D341Med (cell line): ENCODE measurements at places on chromosomes 12 and 14.

DNA sequence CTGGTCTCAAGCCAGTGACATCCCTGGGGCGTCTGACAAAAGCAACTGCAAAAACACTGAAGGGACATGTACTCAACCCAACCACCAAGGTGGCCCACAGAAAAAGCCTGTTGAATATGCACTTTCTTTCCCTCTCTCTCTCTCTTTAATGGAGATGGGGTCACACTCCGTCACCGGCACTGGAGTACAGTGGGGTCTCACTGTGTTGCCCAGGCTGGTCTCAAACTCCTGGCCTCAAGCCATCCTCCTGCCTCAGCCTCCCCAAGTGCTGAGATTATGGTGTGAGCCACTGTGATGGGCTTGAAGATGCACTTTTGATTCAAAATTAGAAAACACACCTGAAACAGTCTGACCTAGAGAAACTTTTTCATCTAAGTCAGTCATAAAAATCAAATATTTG lies 7.2 kb upstream of the CD27 start:
- DNase-seq: no peak

DNA sequence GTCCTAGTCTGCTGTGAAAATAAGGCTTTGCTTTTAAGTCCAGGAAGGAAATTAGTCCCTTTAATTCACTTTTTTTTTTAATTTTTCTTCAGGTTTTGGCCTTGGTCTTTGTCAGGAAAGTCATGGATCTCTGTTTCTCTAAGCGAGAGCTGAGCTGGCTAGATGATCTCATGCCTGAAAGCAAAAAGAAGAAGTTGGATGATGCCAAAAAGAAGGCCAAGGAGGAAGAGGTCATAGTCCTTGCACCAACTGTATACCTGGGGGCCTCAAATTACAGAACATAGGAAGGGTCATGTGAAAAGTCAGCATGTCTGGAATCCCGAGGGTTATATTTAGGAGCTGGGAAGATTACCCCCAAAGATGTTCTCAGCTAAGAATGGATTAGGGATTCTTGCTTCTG lies 72.3 kb downstream of the SLC4A8 start:
- DNase-seq: no peak

GRCh38 chr12:32559434-32559833 lies 119.7 kb upstream of the DNM1L start:
- no peak for DNase-seq

DNA sequence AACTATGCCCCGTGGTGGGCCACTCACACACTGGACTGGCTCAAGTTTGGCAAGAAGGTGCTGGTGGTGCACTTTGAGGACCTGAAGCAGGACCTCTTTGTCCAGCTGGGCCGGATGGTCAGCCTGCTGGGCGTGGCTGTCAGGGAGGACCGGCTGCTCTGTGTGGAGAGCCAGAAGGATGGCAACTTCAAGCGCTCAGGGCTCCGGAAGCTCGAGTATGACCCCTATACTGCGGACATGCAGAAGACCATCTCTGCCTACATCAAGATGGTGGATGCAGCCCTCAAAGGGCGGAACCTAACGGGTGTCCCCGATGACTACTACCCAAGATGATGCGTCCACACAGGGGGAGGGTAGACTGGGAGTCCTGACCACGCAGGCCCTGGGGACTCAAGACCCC lies 91.1 kb downstream of the CMKLR1 start:
- DNase-seq: no peak

DNA sequence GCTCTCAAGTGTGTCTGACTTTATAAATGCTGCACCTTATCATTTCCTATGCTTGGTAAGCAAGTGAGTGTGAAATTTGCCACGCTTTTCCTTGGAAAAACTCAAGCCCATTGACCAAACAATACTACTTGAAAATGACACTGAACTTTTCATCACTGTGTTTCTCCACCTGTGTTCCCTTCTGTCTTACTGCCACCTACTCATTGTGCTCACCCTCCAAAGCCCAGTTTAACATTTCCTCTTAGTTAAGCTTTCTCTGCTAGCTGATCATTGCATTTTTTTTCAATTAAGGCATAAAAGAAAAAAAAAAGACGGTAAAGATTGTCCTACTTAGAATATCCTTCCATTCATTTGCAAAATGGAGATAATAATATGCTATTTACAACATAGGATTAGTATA lies 445.7 kb downstream of the DPF3 start:
- no peak for DNase-seq

GRCh38 chr12:62270872-62271271 lies 10.7 kb downstream of the USP15 start:
- no peak for DNase-seq

DNA sequence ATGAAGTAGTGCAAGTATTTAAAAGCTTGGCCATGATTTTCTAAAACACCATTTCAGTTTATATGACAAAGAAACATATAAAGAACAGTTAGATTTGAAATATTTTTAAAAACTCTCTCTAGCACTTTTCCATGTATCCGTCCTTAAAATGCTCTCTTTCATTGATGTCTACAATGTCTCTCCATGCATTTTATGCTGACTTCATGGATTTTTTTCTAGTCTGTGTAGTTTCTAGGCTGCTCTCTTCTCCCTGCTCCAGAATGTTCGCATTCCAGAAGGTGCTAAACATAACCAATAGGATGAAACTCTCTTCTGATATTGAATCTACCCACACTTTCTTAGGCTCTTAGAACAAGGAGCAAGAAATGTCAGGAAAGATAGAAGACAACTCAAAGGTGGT lies 124.8 kb downstream of the PLCZ1 start:
- no peak for DNase-seq

DNA sequence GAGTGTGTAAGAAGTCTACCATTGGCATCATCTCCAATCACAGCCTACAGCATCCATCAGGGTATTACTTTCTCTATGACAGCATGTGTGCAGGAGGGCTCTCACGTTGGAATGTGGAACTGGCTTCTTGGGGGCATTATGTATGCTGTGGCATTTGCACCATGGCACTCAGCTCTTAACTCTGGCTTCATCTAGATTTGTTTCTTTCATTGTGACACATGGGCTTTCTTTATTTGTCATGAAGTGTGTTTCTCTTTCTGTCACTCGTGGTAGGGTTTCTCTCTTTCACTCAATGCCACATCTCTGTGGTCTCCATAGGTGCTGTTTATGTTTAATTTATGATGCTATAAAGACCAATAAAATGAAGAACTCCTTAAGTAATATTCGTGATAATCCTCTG lies 191.2 kb upstream of the GARIN2 start:
- no peak for DNase-seq

DNA sequence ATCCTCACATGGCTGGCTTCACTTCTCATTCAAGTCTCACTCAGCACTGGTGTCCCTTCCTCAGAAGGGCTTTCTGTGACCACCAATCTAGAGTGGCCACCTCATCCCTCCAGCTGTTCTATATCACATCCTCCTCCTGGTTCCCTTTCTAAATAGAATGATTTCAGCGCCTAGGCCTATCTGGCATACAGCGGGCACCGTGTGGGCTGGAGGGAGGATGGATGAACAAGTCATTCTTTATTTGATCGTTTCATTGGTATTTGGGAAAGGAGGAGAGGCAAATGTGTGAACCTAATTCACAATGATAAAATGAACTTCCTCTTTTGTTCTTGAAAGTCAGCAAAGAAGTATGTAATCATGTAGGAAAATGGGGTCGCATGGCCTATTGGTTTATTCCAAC lies 394.2 kb downstream of the DPF3 start:
- no peak for DNase-seq

DNA sequence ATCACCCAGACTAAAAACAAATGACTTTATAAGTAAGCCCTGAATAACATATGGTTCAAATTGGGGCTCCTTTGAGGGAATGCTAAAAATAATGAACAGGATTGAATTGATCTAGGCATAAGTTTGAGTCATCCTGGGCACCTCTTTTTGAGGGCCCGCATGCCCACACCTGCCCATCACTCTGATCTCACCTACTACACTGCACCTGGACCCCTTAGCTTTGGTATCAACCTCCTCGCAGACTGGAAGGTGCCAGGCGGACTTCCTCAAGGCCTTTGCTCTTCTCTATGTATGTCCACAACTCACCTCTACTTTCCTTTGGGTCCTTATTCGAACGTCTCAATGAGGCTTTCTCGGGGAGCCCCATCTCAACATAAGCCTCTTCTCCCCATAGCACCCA lies 17.2 kb downstream of the NTN4 start:
- DNase-seq: no peak

DNA sequence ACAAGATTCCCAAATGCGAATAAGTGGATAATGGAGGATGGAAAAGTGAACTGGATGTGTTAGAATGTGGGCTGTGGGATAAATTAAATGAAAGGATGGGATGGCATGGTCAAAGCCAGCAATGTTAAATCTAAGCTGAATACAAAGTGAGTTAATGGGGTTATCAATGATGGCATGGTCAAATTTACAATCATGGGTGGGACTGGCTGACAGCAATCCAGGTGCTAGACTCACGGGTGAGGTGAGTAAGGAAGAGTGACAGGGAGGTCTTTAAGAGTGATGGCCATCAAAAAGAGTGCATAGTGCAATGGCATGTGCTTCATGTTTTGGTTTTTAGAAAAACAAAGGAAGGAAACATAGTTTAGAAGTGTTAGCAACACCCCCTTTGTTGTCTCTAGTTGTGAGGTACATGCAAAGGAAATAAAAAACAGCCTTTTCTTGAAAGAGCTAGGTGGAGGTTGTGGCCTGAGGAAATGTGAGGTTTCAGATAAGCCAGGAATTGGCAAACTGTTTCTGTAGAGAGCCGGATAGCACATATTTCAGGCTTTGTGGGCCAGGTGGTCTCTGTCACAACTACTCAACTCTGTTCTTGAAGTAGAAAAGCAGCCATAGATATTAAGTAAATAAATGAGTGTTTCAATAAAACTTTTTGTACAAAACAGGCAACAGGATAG lies 328.7 kb downstream of the RPL10L start:
- DNase-seq: no peak

- peak; percentile 56 for DNase-seq
Observed at GRCh38 chr12:62191491-62192179, 68.6 kb upstream of the USP15 start.

DNA sequence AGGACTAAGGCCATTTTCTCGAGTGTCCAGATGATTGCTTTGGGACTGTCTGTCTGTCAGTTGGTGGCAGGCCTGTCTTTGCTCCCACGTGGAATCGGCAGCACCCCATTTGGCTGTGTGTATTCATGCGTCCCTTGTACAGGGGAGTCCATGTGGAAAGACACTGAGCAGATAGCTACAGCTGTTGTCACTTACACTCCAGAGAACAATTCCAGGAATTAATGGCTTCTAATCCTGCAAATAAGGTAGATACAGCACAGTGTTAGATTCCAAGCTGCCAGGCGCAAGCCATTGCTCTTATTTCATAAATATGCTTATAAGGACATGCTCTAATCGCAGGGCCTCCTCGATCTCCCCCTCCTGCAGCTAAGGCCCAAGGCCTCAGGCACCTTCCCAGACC lies 208.8 kb downstream of the VRK1 start:
- no peak for DNase-seq

- peak; percentile 12 for DNase-seq
Observed at GRCh38 chr12:110677982-110678381, 10.9 kb downstream of the HVCN1 start.

GRCh38 chr12:39626033-39626814 lies 6.6 kb upstream of the ABCD2 start:
- no peak for DNase-seq

DNA sequence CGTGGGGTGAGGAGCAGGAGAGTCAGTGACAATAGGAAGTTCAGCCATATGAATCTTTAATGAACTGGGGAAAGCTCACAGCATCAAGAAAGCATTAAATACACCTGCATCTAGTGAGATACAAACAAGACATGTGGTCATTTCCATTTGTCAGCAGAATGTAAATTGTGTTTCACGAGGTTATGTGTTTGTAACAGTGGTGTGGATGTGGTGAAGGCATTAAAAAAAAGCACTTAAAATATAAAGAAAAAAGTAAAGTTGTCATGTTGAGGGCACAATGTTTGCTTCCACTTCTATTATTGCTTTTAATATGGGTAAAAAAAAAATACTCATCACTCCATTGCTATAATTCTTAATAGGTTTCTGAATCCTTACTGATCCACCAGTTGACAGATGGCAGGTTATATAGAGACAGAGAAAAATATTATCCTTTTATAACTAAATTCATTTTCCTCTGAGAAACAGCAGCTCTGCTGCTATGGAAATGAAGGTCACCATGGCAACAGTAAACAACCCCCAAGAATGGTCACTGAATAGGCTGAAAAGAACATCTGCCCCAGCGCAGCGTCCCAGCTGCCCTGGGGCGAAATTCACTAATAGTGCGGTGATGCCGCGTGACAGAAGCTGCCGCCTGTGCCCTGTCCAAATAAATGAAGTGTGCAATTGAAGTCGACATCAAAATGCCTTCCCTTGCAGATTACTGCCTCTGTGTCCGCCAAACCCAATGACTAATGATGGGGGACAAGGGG lies 226.1 kb downstream of the FOXN3 start:
- no peak for DNase-seq

GRCh38 chr12:88552610-88553079 lies 27.6 kb downstream of the KITLG start:
- DNase-seq: no peak

DNA sequence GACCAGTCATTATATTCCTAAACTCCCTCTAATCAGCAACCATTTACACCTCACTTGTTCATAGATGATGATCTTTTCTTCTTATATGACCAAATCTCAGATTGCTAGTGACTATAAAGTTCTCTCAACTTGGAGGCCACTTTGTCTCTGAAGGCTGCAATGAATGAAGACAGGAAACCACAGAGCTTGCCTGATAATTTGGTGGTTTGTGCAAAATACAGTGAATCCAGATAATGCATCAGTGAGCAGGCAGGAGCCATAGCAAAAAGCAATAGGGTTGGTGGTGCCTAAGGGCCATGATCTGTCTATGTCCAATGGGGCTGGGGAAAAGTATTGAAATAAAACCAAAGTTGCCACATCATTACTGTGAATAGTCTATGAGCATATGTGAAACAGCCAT lies 123.8 kb upstream of the LRFN5 start:
- no peak for DNase-seq

- no peak for DNase-seq
Observed at GRCh38 chr14:54085841-54086240, 129.2 kb upstream of the BMP4 start.

GRCh38 chr12:67506739-67507138 lies 141.8 kb upstream of the DYRK2 start:
- no peak for DNase-seq

GRCh38 chr12:19967431-19967830 lies 400.9 kb upstream of the PDE3A start:
- no peak for DNase-seq

- DNase-seq: peak; percentile 17
Observed at GRCh38 chr12:109861689-109862314, 18.5 kb downstream of the GLTP start.

DNA sequence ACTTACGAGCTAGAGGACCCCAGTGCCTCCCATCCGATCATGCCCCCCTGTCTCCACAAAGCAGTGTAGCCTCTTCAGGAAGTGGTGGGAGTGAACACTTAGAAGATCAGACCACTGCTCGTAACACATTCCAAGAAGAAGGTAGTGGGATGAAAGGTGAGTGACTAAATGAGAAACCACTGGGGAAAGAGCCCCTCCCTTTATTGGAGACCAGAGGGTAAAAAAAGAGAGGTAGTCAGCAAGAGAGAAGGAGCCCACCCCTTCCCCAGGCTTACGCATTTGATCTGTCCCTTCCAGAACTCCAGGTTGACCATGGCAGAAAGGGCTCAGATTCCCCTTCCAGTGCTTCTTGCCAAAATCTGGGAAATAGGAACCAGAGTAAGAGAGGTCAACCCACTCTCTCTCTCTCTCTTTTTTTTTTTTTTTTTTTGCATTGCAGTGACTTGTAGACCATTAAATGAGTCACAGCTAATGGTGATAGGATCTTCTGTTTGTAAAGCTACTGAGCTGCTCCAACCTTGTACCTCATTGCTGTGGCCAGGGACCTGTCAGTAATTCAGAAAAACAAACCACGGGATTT lies 165.4 kb downstream of the GCH1 start:
- no peak for DNase-seq

- no peak for DNase-seq
Observed at GRCh38 chr14:65335411-65335947, 77.1 kb upstream of the FUT8 start.
